ENCODE measurements at places on chromosomes 2 and 18.

DNA sequence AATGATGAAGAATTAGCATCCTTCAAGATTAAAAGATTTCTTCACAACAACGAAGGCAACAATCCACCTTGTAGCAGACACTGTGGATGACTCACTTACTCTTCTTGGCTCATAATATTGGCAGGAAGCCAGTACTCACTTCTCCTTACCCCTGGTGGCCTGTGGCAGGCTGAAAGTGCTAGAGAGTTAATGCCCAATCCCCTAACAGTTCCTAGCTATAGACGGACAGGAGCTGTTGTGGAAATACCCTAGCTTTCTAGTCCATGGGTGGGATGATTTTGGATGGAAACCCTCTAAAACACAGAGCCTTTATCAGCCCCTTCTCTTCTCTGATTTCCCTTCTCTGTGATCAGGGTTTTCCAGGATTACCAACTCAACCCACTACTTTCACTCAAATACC, 128.6 kb upstream of the NYAP2 start:
- DNase-seq: no peak

DNA sequence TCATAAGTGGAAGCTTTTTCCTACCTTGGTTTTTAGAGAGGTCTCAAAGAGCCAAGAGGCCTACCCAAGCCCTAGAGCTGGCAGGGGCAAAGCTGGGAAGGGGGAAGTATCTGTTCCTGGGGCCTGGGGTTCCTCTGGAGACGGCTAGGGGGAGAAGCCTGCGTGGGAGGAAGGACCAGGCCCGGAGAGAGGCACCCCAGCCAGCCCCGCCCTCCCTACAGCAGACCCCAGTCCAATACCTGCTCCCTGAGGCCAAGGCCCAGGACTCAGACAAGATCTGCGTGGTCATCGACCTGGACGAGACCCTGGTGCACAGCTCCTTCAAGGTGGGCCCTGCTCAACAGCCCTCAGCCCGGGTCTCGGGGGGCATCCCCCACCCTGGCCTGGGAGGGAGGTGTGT, 2.2 kb downstream of the CTDSP1 start:
- no peak for DNase-seq

- DNase-seq: no peak
These were observed 178.6 kb downstream of the SETBP1 start for GRCh38 chr18:44859263-44859662.

DNA sequence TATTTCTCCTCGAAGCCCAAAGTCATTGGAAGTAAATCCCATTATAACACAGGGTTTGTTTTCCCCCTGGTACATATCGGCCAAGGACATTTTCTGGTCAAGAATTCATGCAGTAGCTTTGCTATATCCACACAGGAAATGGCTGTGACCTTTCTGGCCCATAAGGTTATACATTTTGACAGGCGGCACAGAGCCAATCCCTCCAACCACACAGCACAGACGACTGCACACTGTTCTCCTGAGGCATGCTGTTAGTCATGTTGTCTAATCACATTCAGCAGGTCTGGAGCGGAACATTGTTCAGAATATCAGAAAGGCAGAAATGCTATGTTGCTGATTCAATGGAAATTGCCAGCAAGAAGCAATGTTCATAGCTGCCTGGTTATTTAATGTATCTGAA, 742.3 kb upstream of the SLC8A1 start:
- no peak for DNase-seq

- no peak for DNase-seq
These were observed 99.9 kb upstream of the SLC38A11 start for GRCh38 chr2:165055082-165055851.

DNA sequence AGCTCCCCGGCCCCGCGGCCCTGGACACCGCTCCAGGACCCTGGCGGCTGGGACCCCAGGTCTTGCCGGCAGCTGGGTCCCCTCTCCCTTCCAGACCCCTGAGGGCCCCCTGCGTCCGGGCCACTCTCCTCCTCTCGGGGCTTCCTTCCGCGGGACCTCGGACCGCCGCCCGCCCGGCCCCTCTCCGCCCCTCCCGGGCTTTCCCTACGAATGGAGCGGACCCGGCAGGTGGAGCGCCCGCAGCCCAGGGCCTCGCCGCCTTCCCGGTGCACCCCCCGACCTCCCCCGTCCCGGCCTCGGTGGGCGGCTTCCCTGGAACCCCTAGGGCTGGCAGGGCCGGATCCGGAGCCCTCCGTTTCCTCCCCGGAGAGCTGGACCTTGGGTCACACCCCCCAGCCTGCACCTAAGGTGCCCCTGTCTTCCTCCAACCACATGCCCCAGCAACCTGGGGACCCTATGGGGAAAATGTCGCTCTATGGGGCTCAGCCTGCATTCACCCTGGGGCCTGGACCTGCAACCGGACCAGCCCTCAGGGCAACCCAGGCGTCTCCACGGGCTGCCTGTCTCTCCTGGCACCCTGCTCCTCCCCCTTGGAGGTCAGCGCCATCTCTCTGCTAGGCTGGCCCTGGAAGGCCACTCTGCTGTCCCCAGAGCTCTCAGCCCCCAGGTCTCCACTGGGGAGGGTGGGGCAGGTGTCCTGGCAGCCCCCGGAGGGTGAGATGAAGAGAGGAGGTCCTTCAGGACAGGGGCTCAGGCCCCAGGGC, 730 bp downstream of the B3GNT7 start:
- no peak for DNase-seq

GRCh38 chr2:135913727-135914365, 37.6 kb upstream of the MCM6 start:
- no peak for DNase-seq

DNA sequence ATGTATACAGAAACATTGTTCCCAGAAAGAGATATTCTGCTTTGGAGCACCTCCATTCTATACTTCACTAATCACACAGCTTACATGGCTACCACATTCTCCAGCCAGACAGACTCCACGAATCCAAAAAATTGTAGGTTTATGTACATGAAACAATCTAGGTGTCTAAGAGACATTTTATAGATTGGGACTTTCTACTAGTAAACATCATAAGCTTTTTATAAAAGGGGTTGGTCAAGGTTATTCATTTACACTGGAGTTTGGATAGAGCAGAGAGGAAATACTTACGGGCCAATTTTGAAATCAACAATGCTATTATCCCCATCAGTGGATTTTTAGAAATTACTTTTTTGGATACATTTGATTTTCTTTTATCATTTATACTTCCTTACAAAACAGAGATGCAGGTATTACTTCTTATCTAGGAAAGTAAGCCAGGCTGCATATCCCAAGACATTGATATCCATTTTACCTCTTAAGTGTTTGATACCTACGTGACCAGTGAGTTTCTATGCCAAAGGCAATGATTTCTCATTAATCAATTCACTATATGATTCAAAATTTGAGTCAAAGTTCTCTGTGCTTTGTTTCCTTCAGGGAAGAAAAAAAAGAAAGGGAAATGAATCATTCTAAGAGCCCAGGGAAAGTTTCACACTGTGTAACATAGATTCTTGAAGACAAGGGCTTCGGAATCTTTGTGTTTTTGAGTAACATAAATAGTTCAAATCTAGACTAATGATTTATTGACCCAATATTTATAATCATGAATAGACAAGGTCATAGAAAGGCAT, 140.5 kb downstream of the PTH2R start:
- no peak for DNase-seq

DNA sequence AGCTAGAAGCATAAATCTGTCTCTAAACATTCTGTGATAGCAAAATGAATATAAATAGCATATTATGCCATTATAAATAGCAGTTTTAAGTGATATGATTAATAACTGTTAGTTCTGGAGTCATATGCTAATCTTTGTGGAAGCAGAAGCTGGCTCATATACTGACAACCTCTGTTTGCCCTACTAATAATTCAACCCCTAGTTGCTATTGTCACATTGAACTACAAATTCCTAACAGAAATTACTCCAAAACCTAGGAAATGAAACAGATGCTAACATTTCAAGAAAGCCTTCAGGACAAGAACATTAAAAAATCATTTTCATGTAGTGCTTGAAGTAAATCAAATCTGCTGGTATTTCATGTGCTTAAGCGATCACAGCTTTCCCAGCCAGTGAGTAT, 28.2 kb downstream of the CALCRL start:
- no peak for DNase-seq

DNA sequence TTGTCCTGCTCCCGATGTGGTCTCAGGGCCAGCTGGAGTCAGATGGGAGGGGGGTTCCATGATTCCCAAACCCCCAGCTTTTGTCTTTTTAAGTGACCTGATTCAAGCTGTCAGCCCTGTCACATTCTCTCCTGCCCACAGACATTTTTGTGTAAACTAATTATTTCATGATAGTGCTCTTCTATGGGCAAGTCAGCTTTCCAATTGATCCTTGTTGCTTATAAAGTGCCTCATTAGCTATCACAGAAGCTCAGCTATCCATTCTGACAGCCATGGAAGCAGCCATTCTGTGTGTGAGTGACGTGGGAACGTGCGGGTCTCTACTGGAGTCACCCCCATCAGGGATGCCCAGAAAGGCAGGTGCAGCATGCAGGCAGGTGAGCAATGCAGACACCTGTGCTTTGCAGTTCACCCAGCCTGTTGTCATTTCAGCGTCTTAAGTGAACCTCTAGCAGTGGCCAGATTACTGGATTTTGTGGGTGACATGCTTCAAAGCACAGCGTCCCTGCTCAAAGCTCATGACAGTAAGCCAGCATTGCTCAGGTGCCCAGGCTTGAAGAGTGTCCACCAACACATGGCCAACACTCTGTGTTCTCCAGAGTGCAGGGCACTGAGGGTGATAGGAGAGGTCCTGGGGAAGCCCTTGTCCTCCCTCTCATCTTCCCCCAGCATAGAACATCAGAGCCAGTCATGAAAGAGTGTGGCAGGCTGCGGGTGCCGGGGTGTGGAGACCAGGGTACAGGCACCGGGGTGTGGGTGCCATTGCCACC, 162.1 kb upstream of the SH3BP4 start:
- no peak for DNase-seq

DNA sequence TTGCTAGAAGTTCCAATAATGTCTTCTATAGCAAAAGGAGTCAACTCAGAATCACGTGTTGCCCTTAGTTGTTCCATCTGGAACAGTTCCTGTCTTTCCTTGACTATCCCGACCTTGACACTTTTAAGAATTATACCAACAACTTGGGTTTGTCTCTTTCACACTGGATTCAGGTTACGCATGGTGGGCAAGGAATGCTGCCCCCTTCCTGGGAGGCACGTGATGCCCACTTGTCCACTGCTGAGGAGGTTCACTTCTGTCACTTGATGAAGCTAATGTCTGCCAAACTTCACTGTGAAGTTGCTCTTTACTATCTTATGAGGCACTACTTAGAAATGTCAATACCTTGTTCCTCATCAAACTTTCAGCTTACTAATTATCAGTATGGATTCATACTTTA, 5.3 kb downstream of the COX5B start:
- no peak for DNase-seq

DNA sequence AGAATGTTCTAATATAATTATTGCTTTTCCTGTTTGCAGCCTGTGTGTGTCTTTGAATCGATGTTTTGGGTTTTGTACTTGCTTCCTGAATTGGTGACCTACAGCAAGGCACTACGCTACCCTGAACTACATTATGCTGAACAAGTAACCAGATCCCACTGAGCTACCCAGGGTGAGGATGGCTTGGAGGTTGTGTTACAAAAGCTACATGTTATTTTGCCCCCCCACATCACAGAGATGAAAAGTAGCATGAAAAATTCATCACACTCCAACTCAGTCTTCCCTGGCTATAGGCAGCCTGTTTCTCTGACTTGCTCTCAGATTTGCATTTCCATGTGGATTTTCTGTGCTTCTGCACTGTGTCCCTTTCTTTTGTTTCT, 162.1 kb downstream of the LDLRAD4 start:
- DNase-seq: no peak

- no peak for DNase-seq
These were observed 1.8 kb downstream of the ACVR1 start for GRCh38 chr2:157874348-157874747.

DNA sequence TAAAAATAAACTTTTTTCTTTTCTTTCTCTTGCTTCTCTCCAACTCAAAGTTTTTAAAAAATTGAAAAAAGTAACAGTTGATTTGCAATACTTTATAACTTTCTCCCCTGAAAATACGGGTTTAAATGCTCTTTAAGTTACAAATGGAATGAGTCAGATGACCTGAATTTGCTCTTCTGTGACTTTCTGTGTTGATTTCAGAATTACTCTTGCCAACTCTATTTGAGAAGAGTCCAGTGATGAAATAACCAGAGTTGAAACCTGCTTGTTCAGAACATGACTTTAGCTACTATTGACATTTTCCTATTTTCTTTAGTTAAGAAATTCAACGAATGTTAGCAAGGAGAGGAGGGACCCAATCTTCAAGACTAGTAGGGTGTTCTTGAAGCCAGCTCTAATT, 146.1 kb upstream of the ZSWIM2 start:
- no peak for DNase-seq

DNA sequence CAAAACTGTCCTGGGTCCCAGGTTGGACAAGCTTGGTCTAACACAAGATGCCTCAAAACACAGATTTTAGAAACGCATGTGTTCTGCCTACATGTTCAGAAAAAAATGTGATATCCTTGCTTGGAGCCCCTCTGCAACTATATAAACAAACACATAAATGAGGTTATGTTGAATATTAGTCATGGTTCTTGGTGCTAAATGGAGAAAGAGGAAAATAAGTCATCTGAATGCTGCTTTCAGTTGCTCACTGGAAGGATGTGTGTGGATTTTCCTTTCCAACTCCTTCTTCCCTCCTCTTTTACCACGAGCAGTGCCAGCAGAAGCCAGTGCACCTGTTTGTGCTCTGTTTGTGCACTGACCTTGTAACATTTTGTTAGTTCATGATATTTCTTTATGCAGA, 85.3 kb downstream of the PIEZO2 start:
- DNase-seq: no peak

GRCh38 chr18:27600245-27600644, 415.1 kb upstream of the CHST9 start:
- no peak for DNase-seq

GRCh38 chr2:102512161-102512560, 39.1 kb downstream of the SLC9A4 start:
- no peak for DNase-seq

DNA sequence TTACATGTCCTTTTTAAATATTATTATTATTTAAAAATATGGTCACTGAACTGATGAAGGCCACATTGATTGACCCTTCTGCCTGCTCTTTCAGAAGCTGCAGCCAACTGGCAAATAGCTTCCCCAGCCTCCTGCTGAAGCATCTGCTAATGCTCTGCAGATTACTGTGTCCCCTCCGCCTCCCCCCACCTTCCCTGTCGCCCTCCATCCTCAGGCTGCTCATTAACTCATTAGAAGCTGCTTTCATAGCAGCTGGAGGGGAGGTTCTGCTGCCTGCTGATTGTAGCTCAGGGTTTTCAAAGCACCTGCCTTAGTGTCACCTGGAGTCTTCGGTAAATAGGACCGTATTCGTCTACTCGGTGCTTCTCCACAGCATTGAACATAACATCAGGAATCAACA, 24.8 kb upstream of the LMAN1 start:
- no peak for DNase-seq
